ENCODE measurements at places on chromosomes 5 and 9.

- DNase-seq, result no peak
Measured at GRCh38 chr9:136656795-136657611, 5.7 kb upstream of the EGFL7 start.

DNA sequence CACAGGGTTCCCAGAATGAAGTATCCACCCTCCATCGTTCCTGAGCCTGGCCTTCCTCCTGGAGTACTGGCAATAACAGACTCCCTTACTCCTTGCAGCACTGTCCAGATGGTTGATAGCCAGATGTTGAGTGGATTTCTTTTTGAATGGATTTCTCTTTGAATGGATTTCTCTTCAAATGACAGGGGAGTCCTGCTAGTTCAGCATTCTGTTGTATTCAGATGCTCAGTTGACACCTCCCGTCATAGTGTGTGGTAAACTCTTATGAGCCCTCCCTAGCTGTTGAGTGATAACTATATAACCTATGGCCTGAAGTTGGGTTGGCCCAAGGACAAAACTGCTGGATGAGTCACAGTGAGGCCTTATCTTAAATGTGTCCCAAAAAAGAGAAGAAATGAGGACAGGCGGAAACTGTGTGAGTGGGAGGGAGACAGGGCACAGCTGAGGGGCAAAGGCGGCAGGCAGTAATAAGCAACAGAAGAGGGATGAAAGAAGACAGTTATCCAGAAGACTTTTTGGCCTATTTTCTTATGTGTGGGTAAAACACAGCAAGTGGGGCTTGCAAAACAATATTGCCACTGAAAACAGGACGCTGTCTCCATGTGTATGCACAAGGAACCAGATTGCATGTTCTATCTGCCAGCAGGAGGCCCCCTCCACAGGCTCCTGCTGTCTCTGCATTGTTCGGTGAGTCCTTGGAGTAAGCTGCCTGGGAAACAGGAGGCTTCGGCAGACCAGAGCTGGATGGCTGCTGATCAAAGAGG lies 209.5 kb upstream of the S1PR3 start:
- no peak for DNase-seq

GRCh38 chr5:117769877-117770276 lies 1195.3 kb upstream of the SEMA6A start:
- no peak for DNase-seq

DNA sequence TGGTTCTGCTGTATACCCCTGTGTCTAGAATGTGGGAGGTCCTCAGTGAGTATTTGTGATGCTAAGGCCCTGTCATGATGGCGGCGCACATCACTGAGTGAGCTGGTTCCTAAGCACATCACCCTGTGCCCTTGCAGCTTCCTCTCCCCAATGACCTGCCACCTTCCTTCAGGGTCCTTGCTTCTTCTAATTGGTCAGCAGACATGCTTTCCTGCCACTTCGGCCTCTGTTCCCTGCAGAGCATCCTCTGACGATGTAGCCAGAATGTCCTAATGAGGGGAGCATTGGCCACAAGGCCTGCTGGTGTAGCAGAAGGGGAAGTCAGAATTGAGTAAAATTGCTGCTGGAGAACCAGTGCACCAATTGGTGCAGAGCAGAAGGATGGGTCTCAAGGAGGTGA lies 31.1 kb upstream of the ANGPTL2 start:
- DNase-seq, result no peak

DNA sequence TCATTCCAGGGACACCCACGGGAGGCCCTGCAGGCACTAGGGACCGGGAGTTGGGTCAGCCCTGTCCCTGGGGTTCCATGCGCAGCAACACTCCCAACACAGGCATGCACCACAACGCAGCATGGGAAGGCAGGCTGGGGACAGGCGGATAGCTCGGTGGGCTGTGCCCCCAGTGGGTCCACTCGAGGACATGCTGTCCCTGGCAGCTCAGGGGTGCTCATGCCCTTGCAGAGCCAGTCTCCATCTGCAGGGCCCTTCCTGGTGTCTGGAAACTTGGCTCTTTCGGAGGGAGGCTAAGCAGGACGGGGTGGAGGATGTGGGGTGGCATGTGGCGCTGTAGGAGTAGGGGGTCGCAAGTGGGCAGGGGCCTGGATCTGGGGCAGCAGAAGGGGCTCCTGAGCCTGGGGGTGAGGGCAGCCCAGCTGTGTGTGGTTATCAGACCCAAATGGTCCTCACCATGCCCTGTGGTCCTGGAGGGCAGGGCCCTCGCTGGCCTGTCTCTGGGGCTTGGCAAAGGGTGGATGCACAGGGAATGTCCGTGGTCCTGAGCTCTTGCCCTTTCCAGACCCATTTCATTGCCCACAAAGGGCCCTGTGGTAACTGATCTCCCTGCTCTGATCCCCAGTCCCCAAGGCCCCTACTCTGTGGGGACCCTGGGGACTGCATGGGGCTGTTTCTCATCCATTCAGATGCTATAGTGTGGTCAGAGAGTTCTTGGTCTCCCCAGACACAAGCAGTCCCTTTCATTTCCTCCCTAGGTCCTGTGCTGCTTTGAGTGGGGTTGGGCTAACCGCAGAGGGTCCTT lies 90.3 kb upstream of the PHYKPL start:
- no peak for DNase-seq

DNA sequence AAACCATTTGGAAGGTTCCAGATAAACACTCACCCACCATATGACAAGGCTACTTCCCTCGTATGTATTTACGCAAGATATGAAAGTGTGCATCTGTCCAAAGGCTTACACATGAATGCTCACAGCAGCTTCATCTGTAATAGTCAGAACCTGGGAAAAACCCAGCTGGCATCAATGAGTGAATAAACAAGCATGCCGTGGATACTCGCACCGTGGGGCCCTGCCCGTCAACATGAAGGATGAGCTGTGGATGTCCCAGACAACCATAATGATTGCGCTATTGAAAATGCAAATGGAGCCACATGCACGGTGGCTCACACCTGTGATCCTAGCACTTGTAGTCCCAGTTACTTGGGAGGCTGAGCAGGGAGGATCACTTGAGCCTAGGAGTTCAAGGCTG lies 60.6 kb upstream of the FCN1 start:
- DNase-seq, result no peak

GRCh38 chr5:40853632-40854192 lies 12.5 kb downstream of the CARD6 start:
- no peak for DNase-seq

DNA sequence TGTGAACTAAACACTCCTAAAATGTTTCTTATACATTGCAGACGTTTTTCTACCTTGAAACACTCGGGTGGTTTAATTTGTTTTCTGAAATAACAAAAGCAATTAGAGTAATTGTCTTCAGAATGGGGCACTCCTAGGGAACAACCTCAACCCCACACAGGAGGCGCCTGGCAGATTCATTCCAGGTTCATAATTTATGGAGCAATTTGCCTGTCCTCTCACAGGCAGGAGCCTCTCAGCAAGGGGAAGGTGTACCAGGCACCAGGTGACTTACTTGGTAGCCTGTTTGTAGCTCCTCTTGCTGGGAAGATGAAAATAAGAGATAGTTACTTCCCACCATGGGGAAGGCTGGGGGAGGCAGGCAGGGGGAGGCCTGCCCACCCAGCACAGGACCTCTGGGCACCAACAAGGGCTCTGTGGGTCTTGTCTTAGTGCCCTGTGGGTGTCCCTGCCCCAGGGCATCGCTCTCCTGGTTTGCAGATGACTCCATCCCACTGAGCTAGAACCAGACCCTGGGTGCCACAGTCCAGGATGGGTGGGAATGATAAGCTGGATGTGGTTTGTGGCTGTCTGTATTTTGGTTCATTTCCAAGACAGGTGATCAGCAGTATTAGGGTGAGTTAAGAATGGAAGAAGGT lies 144.4 kb downstream of the FSTL4 start:
- no peak for DNase-seq

Measured in D341Med (cell line).